Coronary artery (tissue), 2 donors: ENCODE measurements at places on chromosomes 6 and 20.

- DNase-seq, result no peak
Measured at GRCh38 chr6:137893726-137894125, 26.7 kb downstream of the TNFAIP3 start.

DNA sequence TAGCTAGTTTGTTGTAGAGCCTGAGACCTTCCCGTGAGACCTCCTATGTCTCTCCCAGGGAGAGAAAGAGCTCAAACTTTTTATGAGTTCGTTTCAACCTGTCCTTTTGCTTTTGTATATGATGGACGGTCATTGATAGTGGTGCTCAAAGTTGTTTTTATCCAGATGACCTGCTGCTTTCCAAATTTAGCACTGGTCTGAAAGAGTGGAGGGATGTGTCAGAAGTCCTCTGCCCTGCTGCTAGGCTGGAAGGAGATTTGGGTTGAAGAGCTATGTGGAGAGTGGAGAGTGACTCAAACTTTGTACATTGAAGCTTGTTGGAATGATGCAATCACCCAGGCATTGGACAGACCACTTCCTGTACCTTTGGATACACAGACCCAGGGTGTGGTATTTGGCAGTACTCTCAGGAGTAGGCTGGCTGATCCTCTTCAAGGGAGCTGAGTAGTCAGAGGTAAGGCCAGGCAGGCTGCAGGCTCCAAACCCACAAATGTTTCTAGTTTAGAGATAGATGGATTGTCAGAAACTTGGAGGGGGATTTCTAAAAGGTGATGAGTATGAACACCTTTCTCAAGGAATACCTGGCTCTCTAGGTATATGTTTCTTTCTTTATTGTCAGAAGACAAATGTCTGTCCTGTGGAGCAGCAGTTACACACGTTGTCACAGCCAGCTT is 49.4 kb upstream of the RREB1 start:
- no peak for DNase-seq

DNA sequence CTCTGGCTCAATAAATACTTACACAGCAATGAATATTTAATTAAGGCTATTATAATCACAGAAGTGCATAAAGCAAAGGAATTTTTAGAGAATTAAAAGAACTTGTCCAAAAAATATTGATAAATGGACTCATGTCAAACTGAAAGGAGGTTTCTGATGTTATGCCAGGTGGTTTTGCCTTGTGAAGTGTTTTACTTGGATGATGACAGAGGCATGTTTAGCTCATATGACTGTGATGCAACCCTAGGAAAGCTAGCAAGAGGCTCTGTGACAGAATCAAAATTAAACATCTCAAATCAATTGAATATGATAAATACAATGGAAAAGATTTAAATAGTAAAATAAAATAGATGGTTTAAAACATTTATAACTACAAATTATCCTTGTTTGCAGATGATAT is 137.3 kb downstream of the TMEM200A start:
- no peak for DNase-seq

DNA sequence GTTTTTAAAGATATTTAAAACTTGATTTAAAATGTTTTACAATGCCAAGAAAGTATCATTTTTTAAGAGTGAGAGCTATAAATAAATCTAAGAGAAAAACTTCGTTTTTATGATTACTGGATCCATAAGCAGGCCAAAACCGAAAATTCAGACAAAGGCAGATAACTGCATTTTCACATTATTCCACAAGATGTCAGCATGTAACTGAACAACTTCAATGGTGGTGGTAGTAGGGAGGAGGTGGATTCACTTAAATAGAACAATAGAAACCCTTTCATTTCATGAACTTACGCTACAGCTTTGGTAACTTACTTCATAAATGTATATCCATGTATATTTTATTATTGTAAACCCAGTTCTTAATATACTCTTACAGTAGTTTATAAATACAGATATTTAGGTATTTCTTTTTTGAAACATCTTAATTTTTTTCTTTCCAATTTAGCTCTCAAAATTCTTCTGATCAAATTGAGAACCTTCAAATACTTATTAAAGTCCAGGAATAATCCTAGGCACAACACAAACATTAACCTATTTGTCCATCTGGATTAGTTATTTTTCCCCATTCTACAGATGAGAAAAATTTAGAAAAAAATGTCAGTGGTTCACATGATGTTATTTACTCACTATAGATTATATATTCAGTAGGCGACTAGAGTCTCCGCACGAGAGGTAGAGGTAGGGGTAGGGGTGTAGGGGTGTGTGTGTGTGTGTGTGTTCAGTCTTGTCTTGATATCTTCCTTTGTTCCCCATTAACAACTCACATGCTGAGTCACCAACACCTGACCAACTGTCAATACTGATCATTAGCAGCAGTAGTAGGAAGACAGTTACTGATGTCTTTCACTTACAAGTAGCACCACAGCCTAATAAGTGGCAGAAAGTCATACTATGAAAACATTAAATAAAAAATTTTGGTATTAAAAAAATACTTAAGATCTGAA is 111.5 kb downstream of the ARHGAP18 start:
- no peak for DNase-seq

DNA sequence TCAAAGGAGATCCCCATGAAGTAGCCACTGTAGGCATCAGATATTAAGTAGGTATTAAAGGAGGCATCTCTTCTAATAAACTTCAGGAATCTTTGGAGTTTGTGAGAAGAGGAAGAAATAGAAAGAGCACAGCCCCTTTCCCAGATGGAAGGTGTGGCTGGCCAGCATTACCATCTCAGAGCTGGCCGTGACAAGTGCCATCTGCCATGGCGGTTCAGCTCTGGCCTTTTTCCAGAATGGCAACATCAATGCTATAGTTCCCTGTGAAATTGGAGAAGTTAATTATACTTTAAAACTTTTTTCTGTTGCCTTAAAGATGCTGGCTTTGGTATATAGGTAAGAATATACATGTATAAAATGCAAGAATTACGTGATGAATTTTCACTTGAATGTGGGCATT is 51.9 kb upstream of the MCUR1 start:
- no peak for DNase-seq

DNA sequence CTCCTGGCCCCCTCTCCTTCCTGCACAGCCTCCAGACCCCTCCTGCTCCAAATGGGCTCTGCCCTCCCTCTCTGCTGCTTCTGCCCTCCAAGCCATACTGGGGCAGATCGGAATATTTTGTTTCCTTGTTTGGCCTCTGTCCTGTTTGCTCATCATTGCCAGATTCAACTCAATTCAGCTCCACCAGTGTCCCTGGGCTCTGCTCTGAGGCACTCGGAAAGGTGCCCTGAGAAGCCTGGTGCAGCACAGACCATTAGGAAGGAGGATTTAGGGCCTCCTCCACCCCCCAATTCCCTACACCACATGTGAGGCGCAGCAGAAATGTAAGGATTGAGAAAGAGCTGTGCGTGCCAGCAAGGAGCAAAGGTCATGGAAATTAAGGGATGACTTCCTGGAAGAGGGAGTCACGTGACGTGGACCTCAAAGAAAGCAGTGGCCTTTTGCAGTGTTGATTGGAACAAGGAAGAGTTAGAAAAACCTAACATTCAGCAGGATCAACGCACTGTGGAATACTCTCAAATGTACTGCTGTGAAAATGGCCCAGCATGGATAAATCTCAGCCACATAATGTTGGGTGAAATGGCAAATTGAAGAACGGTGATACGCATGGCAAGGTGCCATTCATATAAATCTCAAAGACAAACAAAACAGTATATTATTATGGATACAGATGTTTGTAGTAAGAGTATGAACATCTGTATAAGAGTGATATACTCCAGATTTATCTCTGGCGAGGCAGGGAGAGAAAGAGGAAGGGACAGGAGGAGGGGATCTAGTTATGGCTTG is 229.5 kb upstream of the RNF24 start:
- no peak for DNase-seq

- no peak for DNase-seq
Measured at GRCh38 chr20:25280574-25281535, 33.0 kb downstream of the PYGB start.

DNA sequence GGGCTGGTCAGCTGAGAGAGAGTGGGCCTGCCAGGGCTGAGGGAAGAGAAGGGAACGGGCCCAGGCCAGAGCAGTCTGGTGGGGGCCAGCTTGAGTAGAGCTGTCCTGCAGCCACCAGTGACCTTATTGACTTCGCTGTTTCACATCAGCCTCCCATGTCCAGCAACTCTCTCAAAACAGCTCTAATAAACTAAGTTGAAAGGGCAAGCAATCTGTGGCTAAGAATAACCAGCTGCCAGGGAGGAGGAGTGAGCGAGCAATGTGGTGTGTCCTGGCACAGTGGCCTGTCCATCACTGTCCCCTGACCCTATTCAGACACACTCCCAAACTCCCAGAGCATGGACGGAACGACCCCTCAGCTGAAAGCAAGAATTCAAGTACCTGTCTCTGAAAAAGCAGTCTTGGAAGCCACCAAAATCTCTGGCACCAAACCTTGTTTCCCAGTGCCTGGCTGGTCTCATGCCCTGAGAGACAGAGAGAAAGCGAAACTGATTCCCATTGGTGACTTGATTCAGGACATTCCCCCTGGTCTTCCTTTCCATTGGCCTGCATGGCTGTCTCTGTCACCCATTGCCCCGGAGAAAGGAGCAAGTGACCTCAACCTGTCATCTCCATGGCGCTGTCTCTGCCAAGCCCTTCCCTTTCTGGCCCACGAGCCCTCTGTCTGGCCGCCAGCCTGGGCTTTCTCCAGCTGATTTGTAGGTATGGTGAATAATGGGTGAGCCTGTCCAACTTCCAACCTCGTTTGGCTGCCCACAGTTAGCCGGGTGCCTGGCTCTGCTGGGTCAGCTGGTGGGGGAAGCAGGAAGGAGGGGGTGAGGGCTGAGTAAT is at the start of gene DDO:
Gene DDO, minus strand, starts transcription at position 490 of the 831 bp plus-strand sequence. CDS start 2,113 bp downstream, outside the sequence.
- DNase-seq, result peak; percentile 92

DNA sequence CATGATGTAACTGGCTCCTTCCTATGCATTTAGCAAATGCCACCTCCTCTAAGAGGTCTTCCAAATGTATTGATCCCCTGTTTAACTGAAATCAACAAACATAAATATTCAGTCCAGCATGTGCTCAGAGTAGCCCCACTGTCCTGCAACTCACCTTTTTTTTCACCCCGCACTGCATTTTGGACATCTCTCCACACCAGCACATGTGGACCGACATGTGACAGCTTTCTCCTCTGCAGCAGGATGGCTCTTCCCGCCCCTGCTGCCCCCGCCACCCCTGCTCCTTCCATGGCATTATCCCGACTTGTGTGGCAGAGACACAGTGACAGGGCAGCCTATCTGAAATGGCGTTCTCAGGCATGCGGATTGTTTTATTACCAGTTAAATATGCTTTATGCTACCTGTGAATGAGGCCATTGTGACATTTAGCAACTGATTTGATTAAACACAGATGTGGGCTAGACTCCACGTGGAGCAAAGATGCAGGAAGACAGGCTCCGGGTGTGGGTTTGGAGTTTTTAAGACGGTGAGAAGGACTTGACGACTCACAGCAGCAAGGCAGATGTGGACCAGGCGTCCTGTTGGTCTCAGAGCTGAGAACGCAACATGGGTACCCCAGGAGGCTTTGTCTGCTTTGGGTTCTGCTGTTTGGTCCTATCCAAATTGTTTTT is 161.2 kb downstream of the EYA2 start:
- DNase-seq, result peak; percentile 17

DNA sequence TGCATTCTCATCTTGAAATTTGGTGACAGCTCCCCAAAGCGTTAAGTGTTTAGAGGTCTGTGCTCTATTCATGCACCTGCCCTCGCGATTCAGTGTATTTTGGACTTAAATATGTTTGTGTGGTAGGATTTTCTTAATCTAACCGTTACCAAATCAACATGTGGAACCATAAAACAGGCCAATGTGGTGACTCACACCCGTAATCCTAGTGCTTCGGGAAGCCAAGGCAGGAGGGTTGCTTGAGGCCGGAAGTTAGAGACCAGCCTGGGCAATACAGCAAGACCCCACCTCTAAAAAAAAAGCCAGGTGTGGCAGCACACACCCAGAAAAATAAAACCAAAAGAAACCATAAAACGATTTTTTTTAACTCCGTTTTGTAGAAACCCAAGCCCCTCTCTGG is 31.5 kb downstream of the PYGB start:
- no peak for DNase-seq

- no peak for DNase-seq
Measured at GRCh38 chr6:92428448-92428847, 990.9 kb downstream of the EPHA7 start.
